ENCODE measurements at places on chromosomes 16 and 17. TPM values are rescaled to one million over a fixed set of nuclear protein-coding genes. Genes with fewer than 3 reads are reported as not detected.

The GNG13 gene
- polyA plus RNA-seq: not detected

The KRTAP3-3 gene
- not detected for polyA plus RNA-seq

The SLC5A2 gene
- 0.08 TPM for polyA plus RNA-seq

The ACE gene
- 4.0 TPM for polyA plus RNA-seq

The SLC38A8 gene
- polyA plus RNA-seq: not detected

The PRKCA gene
- 3.4 TPM for polyA plus RNA-seq

The KRT31 gene
- polyA plus RNA-seq: not detected

The PRSS33 gene
- not detected for polyA plus RNA-seq

The GINS2 gene
- 0.36 TPM for polyA plus RNA-seq

The FBXL19 gene
- 9.1 TPM for polyA plus RNA-seq

The HASPIN gene
- polyA plus RNA-seq: not detected

The AARS1 gene
- 82.0 TPM for polyA plus RNA-seq

The KRT14 gene
- not detected for polyA plus RNA-seq

The ATP1B2 gene
- 2.6 TPM for polyA plus RNA-seq

The GPR139 gene
- not detected for polyA plus RNA-seq

The KCNJ12 gene
- polyA plus RNA-seq: 6.6 TPM

The CSF3 gene
- polyA plus RNA-seq: 0.46 TPM

The RNU2-1 gene
- not detected for polyA plus RNA-seq

The GUCY2D gene
- polyA plus RNA-seq: 0.04 TPM

The C17orf78 gene
- not detected for polyA plus RNA-seq

The CARD14 gene
- polyA plus RNA-seq: 0.11 TPM

The TEX19 gene
- not detected for polyA plus RNA-seq

The CRYM gene
- 80.2 TPM for polyA plus RNA-seq

The PDIA2 gene
- polyA plus RNA-seq: 0.17 TPM

The SLC12A4 gene
- 65.3 TPM for polyA plus RNA-seq

The CCL1 gene
- polyA plus RNA-seq: not detected

The PERCC1 gene
- polyA plus RNA-seq: 0.11 TPM

The CD300LB gene
- not detected for polyA plus RNA-seq

The CSH2 gene
- not detected for polyA plus RNA-seq

The RGS9 gene
- polyA plus RNA-seq: 1.0 TPM

The PPP1R27 gene
- polyA plus RNA-seq: not detected

The C1QTNF8 gene
- polyA plus RNA-seq: not detected

The CAVIN1 gene
- 140 TPM for polyA plus RNA-seq

The KRT25 gene
- polyA plus RNA-seq: not detected

The AANAT gene
- polyA plus RNA-seq: 0.19 TPM

The CPD gene
- 3.6 TPM for polyA plus RNA-seq

The SPATA32 gene
- not detected for polyA plus RNA-seq

The HSF4 gene
- polyA plus RNA-seq: 62.5 TPM

The PHKG2 gene
- polyA plus RNA-seq: 37.7 TPM

The ACSM2A gene
- not detected for polyA plus RNA-seq

The TP53TG3F gene
- not detected for polyA plus RNA-seq

The TMC7 gene
- polyA plus RNA-seq: 0.84 TPM

The COG1 gene
- polyA plus RNA-seq: 78.7 TPM

The MARVELD3 gene
- polyA plus RNA-seq: not detected

The CLEC19A gene
- polyA plus RNA-seq: not detected

The CES1 gene
- polyA plus RNA-seq: 21.8 TPM

The NPIPA3 gene
- polyA plus RNA-seq: 4.0 TPM

The C16orf96 gene
- polyA plus RNA-seq: 0.04 TPM

The FOXJ1 gene
- not detected for polyA plus RNA-seq

The CD68 gene
- polyA plus RNA-seq: 46.7 TPM

The NHLRC4 gene
- 0.50 TPM for polyA plus RNA-seq

The TNFRSF17 gene
- not detected for polyA plus RNA-seq

The ABCC6 gene
- 2.0 TPM for polyA plus RNA-seq

The MYH4 gene
- polyA plus RNA-seq: not detected

The CTRL gene
- 0.90 TPM for polyA plus RNA-seq
